ENCODE measurements at places on chromosomes 12 and 14.
A peak's percentile ranks its signal among the peaks of the same experiment; 100 is the strongest.

DNA sequence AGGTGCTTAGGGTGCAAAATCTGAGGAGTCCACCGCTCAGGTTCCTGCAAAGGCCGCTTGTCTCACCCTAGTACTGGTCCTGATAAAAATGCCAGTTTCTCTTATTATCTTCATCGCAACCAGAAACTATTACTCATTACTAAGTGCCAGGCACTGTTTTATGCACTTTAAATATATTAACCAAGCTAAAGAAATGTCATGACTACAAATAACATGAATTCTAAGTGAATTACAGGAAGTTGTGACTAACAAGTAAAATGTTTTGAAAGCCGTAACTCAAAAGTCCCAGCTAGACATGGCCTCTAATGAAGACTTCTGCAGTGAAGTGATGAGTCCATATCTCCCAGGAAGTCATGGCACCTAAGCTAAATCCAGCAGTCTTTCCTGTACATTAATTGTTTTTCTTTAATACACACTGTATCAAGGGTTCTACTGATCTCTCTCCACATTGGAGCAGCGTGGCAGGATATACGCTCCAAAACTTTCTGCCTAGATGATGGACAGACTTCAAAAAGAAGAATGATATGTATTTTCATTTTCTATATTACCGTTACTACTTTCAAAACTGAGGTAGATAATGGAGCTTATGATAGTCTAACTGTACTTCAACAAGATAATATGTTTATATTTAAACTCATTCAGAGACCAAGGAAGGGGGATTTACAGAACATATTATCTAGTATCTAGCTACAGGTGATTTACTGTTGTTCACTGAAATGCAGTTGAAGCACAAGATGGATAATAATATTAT, 117.3 kb upstream of the ARID2 start:
- DNase-seq = no peak

DNA sequence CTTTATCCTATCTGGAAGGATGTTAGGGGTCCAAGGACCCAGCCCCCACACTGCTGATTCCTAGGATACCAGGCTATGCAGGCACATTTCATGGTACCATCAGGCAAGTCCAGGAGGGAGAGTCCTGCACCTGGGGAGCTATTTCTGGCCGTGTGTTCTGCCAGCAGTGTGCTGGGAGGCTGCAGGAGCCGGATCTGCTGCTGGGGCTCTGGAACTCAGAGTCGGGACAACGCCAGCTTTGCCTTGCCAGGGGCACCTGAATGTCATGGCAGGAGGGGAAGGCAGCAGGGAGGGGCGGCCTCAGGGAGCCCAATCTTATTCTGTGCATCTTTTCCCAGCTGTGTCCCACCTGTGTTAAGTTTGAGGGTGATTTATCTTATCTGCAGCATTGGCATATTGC, 17.8 kb downstream of the SRRM4 start:
- no peak for DNase-seq

- no peak for DNase-seq
Observed at GRCh38 chr14:76149196-76149595, 2.5 kb upstream of the GPATCH2L start.

GRCh38 chr14:45757655-45758054, 504.7 kb upstream of the MIS18BP1 start:
- DNase-seq = no peak

DNA sequence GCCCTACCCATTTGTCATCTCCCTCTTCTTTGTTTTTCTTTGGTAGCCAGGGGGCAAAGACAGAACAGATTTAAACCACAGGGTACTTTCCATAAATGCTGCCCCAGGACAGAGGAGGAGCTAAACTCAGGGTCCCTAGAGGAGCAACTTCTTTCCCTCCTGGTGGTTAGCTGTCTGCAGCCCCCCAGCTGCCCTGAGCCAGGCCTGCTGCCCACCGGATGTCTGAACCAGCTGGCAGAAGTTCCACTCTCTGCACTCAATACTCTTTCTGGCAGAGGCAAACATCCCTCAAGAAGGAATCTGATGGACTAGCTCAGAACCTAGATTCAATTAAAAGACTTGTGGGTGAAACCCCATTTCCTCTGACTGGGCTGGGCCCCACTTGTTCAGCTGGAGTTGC, 10.7 kb downstream of the VDR start:
- no peak for DNase-seq

GRCh38 chr12:8446642-8447547, 8.9 kb upstream of the CLEC6A start:
- DNase-seq = no peak

- DNase-seq = no peak
Observed at GRCh38 chr12:2825132-2825531, 9.7 kb downstream of the NRIP2 start.

DNA sequence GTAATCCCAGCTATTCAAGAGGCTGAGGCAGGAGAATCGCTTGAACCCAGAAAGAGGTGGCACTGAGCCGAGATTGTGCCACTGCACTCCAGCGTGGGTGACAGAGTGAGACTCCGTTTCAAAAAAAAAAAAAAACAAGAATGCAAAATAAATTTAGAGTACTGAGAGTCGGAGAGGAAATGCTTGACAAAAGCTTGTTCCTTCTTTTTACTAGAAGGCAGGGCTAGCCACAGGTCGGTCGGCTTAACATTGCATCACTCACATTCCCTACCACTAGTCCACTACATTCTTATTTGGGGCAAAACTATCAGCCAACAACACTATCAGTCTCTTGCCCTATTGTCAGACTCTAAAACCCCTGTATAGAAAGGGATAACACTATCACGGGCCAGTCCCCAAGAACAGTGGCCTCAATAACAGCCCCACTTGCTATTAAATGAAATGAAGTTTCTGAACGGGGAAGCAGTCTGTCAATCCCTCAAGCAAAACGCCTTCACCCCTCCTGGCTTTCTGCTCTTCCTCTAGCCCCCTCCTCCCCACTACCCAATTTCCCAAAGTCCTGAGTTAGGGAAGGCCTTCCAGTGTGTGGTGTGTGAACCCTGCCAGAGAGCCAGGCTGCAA, 1.0 kb downstream of the RNF41 start:
- DNase-seq = no peak

DNA sequence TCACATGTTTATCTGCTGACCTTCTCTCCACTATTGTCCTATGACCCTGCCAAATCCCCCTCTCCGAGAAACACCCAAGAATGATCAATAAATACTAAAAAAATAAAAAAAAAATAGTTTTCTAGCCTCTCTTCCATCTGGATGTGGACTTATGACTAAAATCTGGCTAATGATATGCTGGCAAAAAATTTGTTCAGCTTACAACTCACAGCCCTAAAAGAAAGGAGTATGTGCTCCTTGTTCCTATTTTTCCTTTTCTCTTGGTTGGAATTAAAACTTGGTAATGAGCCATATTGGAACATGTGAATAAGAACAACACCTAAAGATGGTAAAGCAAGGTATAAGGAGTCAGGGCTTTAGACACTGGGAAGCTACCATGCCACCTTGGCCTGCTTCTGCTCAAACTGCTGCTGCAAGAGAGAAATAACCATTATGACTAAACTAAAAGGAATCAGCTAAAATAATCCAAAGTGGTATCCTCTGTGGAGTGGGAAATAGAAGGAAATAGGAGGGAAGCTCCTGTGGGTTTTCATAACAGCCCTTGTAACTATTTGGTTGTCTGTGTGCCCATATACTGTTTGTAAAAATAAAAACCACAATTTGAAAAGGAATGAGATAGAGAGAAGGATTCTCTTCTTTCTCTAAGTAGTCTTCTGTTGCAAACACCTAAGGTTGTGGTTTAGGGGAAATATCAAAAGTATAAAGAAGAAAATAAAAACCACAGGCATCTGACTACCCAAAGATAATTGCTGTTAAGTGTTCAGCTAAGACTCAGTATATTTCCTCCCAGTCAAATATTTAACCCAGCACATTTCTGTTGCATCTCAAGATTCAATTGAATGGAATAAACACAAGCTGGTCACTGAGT, 53.8 kb downstream of the SDR9C7 start:
- DNase-seq = no peak

DNA sequence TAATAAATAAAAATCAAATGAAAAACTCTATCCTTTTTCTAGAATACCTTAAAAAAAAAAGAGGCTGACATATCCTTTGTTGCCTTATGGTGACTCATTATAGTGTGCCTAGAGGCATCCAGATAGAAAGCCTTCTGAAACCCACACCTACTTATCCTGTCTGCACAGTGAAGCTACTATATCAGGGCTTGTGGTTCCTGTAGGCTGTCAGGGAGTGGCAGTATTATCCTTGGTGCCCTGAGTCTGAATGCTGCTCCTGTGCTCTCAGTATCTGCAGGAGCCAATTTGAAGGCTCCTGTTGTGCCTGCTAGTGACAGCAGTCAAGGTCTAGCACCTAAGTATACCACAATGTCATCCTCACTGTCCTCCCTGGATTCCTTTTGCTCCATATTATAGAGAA, 168.4 kb upstream of the AVPR1A start:
- DNase-seq = no peak

DNA sequence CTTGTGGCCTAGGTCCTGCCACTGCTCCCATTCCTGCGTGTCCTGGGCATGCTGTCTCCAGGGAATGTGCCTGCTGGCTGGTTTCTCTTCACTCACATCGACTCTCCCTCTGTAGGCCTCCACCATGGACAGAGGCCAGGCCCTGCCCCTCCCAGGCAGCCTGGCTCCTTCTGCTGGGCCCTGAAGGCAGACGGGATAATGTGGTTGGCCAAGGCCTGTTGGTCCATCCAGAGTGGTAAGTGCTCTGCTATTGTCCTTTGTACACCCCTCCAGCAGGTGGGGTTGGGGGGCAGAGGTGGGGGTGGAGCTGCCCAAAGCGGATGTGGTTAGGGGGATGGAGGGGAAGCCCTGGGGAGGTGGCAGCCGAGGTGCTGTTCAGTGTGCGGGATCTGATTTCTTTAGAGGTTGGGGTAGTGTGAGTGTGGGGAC, 9.5 kb upstream of the NR4A1 start:
- no peak for DNase-seq

DNA sequence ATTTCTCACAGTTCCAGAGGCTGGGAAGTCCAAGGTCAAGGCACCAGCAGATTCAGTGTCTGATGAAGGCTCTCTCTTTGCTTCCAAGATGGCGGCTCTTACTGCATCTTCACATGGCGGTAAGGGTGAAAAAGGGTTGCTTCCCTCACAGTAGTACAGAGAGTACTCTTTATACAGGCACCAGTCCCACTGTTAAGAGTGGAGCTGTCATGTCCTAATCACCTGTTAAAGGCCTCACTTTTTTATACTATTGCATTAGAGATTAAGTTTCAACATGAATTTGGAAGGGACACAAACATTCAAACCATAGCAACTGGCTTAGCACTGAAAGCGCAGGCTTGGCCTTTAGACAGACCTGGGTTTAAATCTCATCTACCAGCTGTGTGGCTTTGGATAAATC, 50.0 kb upstream of the TCL1A start:
- no peak for DNase-seq

DNA sequence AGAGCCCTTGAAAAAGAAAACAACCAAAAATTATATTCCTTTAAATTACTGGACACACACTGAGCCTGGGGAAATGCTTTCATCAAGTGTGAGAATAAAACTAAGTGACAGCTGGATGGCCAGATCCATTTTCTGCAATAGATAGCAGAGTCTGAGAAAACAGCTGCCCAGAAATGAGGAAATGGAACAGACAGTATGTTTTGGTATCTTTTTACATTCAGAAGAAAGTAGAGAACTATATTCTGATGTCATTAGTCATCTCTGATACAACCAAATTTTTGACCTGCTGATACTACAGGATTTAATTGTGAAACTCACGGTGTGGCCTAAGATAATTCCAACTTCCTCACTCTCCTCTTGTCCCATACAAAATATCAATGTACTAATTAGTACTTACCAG, 78.2 kb downstream of the HMGA2 start:
- DNase-seq = no peak

DNA sequence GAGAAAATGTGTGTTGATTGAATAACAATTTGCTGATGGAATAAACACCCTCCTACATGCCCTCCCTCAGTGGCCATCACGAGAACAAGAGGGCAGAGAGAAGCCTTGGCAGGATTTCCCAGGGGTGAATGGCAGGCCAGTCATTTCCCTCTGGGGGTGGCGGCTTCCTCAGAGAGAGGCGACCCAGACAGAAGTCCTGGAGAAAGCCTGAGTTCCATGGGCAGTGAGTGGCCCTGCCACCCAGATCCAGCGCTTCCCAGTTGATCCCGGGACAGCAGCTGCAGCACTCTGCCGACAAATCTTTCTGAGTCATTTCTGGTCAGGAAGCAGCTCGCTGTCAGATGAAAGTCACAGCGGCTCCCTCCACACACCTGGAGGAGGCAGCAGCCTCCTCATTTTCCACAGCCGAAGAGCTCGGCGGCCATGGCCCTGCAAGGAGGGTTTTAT, 123.0 kb downstream of the SCARB1 start:
- DNase-seq = no peak

- peak; percentile 24 for DNase-seq
Observed at GRCh38 chr12:47949441-47950341, 13.7 kb upstream of the TMEM106C start.

DNA sequence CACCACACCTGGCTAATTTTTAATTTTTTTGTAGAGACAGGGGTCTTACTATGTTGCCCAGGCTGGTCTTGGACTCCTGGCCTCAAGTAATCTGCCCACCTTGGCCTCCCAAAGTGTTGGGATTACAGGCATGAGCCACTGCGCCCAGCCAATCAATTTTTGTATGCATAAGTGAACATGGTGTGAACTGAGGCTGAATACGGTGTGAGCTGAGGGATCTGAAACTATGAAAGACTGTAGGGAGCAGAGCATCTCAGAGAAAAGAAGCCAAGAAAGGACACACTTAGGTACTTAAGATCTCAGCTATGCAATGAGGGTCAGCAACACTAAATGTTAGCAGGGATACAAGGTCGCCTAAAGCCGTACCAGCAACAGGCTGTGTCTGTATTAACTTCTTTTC, 54.1 kb downstream of the KSR2 start:
- no peak for DNase-seq

- DNase-seq = no peak
Observed at GRCh38 chr12:83016218-83016835, 329.6 kb downstream of the TMTC2 start.

- DNase-seq = no peak
Observed at GRCh38 chr12:1313906-1314305, 280.5 kb downstream of the FBXL14 start.

- no peak for DNase-seq
Observed at GRCh38 chr12:24396224-24396623, 446.8 kb upstream of the SOX5 start.

- DNase-seq = no peak
Observed at GRCh38 chr12:83473408-83474095, 786.8 kb downstream of the TMTC2 start.

DNA sequence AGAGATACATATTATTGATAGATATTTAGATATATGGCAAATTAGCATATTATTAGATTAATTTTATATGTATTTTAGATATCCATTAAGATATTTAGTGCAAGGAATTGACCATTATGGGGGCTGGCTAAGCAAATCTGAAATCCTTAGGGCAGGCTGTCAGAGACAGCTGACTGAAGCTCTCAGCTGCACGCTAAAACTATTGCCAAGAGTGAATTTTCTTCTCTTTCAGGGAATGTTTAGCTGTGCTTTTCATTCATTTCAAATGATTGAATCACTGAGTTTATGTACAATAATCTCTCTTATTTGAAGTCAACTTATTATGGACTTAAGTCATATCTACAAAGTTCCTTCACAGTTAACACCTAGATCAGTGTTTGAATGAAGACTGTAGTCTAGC, 566.5 kb downstream of the LRFN5 start:
- no peak for DNase-seq
